ENCODE measurements at places on chromosomes 11 and 22.
A peak's percentile ranks its signal among the peaks of the same experiment; 100 is the strongest.

DNA sequence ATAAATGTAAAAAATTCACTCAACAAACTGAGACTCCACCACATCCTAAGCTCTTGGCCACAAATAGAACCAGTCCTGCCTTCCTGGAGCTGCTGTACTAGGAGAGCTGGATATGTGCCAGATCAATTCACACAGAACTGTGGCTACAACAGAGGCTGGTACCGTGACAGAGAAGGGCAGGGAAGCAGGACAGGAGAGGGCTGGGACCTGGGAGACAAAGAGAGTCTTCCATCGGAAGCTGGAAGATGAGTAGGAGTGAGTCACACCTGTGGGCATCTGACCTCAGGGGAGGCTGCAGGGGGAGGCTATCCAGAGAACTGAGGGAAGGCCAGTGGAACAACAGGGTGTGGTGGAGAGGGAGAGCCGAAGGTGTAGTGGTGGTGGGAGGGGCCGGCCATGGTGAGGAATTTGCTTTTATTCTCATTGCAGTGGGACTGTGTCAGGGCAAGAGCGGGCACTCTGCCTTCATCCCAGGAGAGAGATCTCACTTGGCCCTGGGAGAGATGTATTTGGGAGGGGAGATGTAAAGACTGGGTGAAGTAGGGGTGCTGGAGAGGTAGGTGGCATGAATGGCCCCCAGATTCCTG, 1.9 kb upstream of the LTBP3 start:
- no peak for DNase-seq

- DNase-seq = peak; percentile 23
Observed at GRCh38 chr11:65078151-65078550, 5.7 kb downstream of the CDCA5 start.

DNA sequence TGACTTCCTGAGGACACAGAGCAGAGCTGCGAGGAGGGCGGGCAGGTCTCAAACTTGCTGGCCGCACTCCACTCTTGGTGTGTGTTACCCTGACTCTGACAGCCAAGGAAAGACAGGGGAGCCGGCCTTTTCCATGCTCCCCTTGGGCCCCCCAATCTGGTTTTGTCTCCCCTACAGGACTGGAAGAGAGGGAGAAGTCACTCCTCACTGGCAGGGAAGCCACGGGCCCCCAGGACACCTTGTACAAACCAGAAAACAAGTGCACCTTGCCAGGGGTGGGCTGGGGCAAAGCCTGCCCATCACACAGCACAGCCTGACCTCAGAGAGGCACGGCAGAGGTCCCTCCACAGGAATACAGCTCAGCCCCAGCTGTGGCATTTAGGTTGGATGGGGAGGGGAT, 20.2 kb downstream of the CBX7 start:
- DNase-seq = no peak

- no peak for DNase-seq
Observed at GRCh38 chr11:68093565-68093964, 27.6 kb downstream of the CHKA start.

GRCh38 chr11:66326261-66327111, 9.6 kb upstream of the CD248 start:
- no peak for DNase-seq

DNA sequence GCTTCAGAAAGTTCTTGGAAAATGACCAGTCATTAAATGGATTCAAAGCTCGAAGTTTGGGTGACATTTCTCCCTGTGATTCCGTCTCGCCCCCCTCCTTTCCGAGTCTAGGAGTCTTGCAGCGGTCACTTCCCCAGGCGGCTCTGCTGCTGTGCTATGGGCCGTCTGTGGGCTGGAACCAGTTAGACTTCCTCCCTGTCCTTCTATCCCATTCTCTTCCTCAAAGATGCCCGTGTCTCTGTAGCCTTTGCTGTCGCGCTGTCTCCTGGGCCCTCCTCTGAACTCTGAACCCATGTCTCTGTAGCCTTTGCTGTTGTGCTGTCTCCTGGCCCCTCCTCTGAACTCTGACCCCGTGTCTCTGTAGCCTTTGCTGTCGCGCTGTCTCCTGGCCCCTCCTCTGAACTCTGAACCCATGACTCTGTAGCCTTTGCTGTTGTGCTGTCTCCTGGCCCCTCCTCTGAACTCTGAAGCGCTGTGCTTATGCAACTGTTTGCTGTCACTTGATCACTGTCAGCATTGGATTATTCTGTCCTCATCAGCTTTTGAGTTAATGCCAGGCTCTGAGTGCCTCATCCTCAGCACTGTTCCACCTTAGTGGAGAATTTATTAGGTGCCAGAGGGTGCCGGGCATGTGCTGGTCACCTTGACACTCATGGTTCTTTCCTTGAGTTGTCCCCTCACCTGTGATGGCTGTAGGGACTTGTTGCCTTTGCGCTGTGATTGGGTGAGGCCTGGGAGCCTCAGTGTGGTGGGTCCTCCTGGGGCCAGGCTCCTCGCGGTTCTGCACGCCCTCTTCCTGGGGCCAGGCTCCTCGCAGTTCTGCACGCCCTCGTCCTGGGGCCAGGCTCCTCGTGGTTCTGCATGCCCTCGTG, 173.3 kb downstream of the TBC1D22A start:
- DNase-seq = no peak

Measured in AML-193 (cell line).